ENCODE measurements at places on chromosomes 2 and 18. TPM values are rescaled to one million over a fixed set of nuclear protein-coding genes. Genes with fewer than 3 reads are reported as not detected.

DNA sequence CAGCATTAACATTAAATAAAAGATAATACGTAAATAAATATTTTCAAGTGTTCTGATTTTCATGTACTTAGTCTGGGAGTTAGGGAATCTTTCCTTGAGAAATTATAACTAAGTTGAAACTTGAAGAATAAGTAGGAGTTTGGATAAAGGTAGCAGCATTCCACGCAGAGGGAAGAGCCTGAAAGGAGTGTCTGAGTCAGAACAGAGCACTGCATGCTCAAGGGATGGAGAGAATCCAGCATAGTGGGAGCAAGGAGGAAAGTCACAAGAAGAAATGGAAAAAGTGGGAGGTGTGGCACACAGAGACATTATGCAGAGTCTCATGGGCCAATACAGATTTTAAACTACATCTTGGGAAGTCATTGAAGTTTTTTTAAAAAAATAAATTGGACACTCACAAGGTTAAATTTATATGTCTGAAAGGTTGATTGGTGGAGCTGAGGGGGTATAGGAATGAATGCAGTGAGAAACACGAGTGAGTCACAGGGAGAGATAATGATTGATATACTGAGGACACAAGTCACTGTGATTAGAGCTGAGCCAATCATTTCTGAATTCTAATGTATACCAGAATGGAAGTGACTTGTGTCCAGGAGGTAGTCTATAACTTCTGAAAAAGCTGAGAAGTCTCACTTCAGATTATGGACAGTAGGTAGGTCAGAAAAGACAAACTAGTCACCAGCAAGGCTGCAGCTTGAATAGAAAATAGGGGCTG is 66.9 kb downstream of the ICOS start:
- DNase-seq, result no peak

DNA sequence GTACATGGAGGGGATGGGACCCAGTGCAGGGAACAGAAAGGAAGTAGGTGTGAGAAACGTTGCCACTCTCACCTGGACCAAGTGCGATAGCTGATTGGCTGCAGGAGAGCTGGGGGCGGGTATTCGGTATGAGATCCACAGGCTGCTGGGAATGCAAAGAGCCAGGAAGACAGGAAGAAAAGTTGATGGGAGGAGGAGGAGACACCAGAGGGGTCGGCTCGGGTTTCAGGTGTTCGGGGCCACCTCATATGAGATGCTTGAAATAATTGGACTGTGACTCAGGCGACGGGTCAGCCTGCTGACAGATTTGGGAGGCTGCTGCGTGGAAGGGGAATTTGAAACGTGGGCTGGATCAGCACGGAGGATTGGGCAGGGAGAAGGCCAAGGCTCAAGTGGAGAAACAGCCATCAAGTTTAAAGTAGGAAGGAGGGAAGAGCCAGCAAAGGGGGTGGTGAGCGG is 65.1 kb downstream of the MRPS9 start:
- DNase-seq, result no peak

DNA sequence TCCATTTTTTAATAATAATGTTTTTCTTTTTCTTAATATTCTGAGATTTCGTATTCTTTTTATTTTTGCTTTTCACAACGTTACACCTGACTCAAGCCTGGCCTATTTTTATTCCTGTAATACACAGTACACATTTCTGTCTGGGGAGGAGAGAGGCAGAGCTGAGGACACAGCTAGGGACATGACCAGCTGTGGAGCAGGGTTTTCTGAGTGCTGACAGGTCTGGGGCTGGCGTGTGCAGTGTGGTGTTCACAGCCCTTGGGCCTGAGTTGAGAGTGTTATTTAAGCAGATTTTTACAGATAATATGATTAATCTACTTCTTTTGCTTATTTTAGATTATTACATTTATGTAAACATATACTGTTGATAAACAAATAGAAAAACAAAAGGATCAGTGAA is 55.9 kb downstream of the ZAP70 start:
- no peak for DNase-seq

- no peak for DNase-seq
Measured at GRCh38 chr2:132664096-132664495, 5.9 kb downstream of the LYPD1 start.

- DNase-seq, result no peak
Measured at GRCh38 chr2:58734365-58734764, 493.2 kb upstream of the FANCL start.

GRCh38 chr2:43853141-43854081 is 14.6 kb downstream of the ABCG8 start:
- no peak for DNase-seq

GMPPA gene
- 24.8 TPM for total RNA-seq

All from uterus (tissue), 4 donors.